ENCODE measurements at places on chromosomes 5 and 9. TPM values are rescaled to one million over a fixed set of nuclear protein-coding genes. Genes with fewer than 3 reads are reported as not detected.

- no peak for DNase-seq
- H3K36me3 ChIP-seq = no peaks in the 10 kb centered on the region
- no peak overlapping the region for H3K27ac ChIP-seq
These were observed 26.7 kb downstream of the SH3TC2 start for GRCh38 chr5:149036168-149036567.

MAMDC2 gene
- not detected for polyA plus RNA-seq

ADAMTSL1 gene
- polyA plus RNA-seq = not detected

GRCh38 chr5:6107675-6108539, 270.4 kb downstream of the MED10 start:
- no peaks in the 10 kb centered on the region for H3K27me3 ChIP-seq
- no peaks in the 10 kb centered on the region for H3K4me1 ChIP-seq
- no peak overlapping the region for H3K4me3 ChIP-seq

DNA sequence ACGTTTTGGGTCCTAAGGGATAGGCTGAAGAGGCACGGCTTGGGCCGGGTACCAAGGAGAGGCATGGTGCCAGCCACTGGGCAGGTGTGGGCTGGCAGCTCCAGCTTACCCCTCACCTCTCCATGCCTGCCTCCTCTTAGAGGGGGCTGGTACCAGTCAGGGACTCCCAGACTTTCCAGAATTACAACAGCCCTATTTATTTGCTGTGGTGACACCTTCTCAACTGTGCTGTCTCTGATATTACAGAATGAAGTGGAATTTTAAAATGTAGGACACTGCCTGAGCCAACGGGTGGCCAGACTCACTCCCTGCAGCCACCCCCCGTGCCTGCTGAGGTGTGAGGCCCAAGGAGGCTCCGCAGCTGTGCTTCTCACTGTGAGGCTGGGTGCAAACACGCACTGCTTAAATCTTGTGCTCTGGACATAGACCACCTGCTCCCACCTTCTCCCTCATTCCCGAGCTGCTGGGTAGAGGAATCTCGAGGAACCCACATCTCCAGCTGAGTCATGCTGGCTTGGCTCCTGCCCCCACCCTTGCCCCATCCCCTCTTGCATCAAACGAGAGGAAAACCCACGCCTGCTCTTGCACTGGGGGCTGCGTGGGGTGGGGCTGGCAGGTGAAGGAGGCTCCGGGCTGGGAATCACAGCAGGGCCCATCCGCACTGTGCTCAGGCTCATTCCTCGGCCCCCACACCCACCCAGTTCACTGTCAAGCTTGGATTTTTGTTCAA, 47.9 kb downstream of the PRRT1B start:
- H3K36me3 ChIP-seq = peaks cover 52% of the 10 kb centered on the region
- H3K27me3 ChIP-seq = no peaks in the 10 kb centered on the region
- peaks cover 18% of the 10 kb centered on the region for H3K4me1 ChIP-seq
- H3K27ac ChIP-seq = no peak overlapping the region
- DNase-seq = no peak

DNA sequence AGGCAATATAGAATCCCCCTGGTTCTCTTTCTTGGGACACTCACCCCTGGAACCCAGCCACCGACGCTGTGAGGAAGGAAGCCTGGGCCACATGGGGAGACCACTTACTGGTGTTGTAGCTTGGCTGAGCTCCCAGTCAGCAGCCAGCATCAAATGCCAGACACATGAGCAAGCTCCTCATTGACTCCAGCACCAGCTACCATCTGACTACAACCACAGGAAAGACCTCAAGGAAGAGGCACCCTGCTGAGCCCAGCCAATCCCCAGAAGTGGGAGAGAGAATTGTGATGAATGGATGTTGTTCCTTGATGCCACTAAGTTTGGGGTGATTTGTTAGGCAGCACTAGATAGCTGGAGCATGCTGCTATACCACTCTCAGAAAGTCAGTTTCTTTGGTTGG, 36.0 kb downstream of the BNIP1 start:
- H3K4me3 ChIP-seq = no peak overlapping the region
- no peak for DNase-seq
- H3K27ac ChIP-seq = no peak overlapping the region
- H3K4me1 ChIP-seq = no peaks in the 10 kb centered on the region

HDHD3 gene
- 46.8 TPM for polyA plus RNA-seq

FANCG gene
- 10.2 TPM for polyA plus RNA-seq

CDH9 gene
- polyA plus RNA-seq = not detected

Measured in CD4-positive, CD25-positive, alpha-beta regulatory T cell (primary cell).